ENCODE measurements at places on chromosomes 2 and 18.

DNA sequence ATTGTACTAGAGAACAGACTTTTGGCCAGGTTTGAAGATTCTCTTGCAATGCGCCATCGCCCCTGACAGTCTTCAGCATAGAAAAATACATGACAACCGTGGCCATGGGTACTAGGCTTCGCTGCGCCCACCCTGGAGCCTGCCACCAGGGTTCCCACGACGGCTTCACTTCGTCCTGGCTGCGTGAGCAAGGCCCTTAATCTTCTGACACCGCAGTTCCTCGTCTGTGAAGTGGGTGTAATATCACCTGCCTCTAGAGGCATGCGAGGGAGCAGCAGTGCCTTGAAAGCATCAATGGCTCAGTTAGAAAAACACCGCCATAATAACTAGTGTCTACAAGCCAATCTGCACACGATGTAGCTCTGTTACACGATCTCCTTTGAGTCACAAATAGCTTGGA lies 175.2 kb upstream of the HS6ST1 start:
- DNase-seq: no peak

- no peak for DNase-seq
Observed at GRCh38 chr18:23872701-23873550, 141.6 kb upstream of the TTC39C start.

GRCh38 chr2:200034816-200035215 lies 79.4 kb downstream of the MAIP1 start:
- no peak for DNase-seq

DNA sequence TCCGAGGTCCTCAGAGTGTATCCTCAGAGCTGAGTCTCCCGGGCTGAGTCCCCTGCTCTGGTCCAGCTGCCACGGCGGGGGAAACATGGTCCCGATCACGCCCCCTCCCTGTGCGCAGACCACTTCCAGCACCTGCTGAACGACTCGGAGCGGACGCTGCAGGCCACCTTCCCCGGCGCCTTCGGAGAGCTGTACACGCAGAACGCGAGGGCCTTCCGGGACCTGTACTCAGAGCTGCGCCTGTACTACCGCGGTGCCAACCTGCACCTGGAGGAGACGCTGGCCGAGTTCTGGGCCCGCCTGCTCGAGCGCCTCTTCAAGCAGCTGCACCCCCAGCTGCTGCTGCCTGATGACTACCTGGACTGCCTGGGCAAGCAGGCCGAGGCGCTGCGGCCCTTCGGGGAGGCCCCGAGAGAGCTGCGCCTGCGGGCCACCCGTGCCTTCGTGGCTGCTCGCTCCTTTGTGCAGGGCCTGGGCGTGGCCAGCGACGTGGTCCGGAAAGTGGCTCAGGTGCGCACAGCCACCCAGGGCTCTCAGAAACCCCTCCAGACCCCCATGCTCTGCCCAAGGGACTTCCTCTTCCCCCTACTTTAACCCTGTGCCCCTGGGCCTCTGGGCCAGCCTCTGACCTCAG lies 26.7 kb downstream of the GPC1 start:
- DNase-seq: no peak

DNA sequence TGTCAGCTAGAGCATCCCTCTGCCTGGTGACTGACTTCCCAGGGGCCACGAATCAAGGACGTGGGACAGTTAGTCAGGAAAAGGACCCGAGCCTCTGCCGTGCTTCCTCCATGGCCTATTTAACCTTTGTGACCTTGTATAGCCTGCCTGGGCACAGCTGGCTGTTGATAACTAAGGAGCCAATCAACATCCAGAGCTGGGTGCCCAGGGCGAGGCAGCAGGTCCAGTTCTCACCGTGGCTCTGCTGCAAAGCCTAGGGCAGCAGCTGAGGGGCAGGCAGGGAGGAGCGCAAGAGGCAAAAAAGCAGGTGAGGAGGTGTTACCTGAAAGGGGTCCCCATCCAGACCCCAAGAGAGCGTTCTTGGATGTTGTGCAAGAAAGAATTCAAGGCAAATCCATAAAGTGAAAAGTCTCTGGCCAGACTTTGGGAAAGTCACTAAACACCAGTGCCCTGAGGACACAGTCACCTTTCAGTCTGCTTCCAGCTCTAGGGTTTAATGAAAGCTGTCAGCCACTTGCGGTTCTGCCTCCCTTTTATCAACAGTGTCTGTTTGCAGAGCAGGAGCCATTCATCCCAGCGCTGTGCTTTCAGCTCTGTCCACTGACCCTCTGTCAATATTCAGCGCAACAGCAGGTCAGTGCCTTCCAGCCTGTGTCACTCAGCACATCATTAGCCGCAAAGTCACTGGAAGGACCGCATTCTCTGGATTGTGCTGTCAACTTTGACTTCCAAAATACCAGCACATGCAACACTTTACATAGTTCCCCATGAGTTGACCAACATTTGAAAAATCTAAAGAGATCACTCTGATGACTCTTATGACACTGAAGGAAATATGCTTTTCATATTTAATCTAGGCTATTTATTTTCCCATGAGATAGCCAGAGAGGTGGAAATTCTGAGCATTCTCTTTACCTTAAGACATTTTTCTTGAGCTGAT lies 38.6 kb upstream of the ASAP2 start:
- no peak for DNase-seq

GRCh38 chr2:201261471-201261870 lies 1.1 kb downstream of the CASP8 start:
- no peak for DNase-seq

DNA sequence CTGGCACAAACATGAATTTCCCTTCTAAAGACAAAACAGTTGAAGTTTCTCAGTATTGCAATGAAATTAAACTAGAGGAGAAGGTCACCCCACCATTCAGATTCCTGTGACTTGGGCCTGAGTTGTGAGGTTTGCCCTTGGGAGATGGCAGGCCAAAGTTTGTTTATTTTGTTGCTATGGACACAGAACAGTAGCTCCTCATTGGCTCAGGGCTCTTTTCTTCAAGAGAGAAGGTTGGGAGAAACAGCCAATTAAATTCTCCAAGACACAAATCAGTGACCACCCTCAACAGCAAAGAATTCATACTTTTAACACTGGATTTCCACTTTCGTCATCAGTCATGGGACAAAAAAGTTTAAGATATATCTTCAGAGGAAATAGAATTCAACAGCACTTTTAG lies at the start of gene FLACC1:
TSS of gene FLACC1 (minus strand) at position 125 of the 400 bp plus-strand sequence. CDS start 5,941 bp downstream, outside the sequence.
- DNase-seq: peak; percentile 87

DNA sequence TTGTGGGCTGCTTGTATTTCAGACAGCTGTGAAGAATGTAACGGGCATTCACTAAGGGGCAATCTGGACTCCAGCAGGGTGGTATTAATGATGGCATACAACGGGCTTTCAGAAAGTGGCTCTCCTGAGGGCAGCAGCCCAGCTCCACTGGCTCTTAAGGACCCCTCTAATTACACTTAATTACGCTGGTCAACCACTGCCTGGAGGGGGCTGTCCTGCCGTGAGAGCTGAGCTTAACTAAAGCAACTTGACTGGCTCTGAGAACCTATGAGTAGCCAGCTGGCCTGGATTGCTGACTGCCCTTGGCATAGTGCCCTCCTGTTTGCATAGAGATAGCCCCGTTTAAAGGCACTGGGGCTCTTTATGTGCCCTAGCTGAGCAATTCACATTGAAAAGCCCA lies 3.8 kb downstream of the LIPG start:
- DNase-seq: no peak
